Calu3 (cell line): ENCODE measurements at places on chromosomes 2 and 18.

DNA sequence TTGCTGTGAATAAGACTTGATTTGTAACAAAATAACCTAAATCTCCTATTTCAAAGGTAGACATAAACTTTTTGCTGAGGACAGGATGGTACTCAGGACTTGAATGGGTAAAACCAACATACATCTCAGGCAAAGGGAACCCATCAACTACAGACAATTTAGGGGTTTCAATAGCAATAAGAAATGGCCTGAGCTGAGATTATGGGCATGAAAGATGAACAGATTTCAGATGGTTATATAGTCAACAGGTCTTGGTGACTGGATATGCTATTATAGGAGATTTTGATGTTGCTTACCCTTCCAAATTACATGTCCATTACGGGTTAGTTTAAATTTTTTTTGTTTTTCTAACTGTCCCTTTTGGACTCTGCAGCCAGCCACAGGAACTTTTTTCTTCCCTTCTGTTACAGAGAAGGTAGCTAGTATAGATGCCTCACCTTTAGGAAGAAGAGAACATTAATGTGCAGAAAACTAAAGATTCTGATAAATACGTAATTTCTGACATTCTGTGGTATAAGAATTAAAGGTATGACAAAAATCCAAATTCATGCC, 4.6 kb downstream of the RPS27A start:
- no peak for DNase-seq

GRCh38 chr2:229714736-229715541, 584 bp upstream of the DNER start:
- DNase-seq = peak; percentile 63

- no peak for DNase-seq
These were observed 175.7 kb upstream of the HAAO start for GRCh38 chr2:42967959-42968674.

DNA sequence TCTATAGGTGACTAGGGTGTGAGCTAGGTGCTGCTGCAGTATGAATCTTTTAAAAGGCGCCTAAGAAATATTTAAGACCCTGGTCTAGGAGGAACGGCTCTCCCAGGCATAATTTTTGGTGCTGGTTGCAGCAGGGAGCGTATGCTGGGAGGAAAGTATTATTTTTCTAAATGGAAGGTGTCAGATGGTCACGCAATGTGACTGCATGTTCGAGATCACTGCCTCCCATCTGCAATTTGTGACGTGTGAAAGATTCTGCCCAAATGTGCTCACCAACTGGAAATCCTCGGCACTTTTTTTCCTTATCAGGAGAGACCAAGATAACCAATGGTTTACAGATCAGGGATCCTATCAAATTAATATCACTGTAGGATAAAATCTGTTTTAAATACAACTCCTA, 95.6 kb upstream of the KLHL14 start:
- DNase-seq = no peak

DNA sequence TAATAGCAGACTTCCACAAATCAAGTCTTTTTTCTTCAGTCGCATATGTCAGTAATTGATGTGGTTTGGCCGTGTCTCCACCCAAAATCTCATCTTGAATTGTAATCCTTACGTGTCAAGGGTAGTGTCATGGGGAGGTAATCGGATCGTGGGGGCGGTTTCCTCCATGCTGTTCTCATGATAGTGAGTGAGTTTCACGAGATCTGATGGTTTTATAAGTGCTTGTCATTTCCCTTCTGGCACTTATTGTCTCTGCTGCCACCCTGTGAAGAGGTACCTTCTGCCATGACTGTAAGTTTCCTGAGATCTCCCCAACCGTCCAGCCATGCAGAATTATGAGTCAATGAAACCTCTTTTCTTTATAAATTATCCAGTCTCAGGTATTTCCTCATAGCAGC, 478.8 kb downstream of the PTPRM start:
- DNase-seq = no peak

GRCh38 chr2:255195-255594, 8.6 kb downstream of the SH3YL1 start:
- no peak for DNase-seq

GRCh38 chr18:41745166-41746049, 209.6 kb upstream of the PIK3C3 start:
- DNase-seq = peak; percentile 69

GRCh38 chr2:238511614-238511950, 84.9 kb downstream of the ASB1 start:
- no peak for DNase-seq

DNA sequence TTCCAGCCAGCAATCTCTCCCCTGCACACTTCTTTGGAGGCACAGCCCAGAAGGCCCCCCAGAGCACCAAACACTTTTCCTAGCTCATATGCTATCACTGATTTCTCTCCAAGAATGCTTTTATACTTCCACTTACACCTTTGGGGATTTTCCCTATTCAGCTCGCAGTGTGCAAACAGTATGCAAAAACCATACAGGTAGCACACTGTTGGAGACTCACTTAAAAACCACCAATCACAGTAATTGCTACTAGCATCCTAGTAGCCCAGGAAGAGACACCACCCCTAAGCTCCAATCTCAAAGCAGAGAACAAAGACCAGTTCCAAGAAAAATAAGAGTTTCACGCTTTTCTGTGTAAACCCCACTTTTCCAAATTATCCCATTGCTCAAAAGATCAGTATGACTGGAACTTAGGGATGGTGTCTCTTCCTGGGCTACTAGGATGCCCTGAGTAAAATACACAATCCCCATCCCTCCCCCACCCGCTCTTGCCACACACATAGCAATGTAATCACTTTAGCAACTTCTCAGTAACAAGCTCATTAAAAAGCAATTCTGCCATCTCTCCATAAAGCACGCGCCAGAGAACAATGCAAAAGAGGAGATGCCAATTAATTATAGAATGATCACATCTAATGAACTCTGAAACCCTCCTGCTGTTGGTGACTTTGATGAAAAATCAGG, 43.0 kb downstream of the KLF7 start:
- no peak for DNase-seq

DNA sequence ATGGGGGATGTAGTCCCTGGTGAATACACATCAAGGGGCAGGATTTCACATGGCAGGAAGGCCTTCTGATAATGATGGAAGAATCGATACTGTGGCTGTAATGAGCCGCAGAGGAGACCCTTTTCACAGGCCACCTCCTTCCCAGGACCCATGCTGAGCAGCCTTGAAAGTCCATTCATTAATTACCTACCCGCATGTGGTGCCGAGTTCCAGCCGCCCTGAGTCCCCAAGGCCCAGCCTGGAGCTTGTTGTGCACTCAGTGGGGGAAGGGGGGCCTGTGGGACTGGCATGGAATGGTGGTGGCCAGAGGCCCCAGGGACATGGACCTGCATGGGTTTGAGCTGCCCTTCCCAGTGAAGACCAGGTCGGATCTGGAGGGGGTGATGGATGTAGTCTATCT, 25.5 kb downstream of the ASB18 start:
- DNase-seq = no peak

- no peak for DNase-seq
These were observed 74.1 kb downstream of the ACAA2 start for GRCh38 chr18:49739275-49739674.

GRCh38 chr2:190653931-190654330, 5.0 kb downstream of the NAB1 start:
- DNase-seq = no peak

DNA sequence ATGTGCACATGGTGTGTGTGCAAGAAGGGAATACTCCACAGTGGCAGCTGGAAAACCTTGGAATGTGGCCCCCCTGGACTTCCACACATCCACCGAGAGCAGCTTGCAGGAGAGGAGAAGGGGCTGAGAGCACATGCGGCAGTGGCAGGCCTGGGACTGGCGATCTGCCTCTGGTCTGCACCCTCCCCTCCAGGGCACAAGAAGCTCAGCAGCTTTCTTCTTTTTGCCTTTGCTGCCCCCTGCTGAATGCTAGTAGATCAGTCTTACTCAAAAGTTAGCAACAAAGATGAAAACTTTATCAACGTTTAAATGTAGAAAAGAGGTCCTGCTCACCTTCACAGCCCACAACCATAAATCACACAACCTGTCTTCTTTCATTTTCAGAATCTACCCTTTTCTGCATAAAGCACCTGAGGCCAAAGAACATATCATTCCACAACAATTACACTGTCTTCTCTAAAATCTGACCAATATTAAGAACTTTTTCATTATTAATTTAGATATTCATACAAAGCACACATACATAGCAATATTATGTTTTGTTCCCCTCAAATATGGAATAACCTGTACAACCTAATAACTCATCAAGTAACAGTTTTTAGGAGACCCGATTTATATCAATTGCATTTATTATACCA, 34.6 kb downstream of the TGFBRAP1 start:
- peak; percentile 61 for DNase-seq

- no peak for DNase-seq
These were observed 54.5 kb downstream of the C18orf63 start for GRCh38 chr18:74370115-74370514.

DNA sequence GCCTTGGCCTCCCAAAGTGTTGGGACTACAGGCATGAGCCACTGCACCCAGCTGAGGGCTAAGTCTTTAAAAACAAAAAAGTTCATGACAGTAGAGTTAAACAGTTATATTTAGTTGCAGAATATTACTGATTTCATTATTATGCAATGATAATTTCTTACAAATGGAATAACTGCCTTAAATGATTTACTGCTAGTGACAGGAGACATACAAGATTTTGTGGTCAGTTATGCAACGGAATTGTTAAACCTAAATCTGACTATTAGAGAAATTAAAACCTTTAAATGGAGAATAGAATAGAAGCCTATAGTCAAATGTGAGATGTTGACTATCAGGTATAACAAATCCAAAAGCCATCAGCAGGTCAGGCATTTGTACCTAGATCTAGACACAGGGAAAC, 10.3 kb upstream of the DNAJC10 start:
- no peak for DNase-seq

GRCh38 chr18:13934058-13934457, 18.7 kb upstream of the MC2R start:
- no peak for DNase-seq

- no peak for DNase-seq
These were observed 103.3 kb downstream of the COL6A3 start for GRCh38 chr2:237310515-237311114.

GRCh38 chr2:230000118-230000841, 68.4 kb downstream of the SLC16A14 start:
- DNase-seq = no peak

DNA sequence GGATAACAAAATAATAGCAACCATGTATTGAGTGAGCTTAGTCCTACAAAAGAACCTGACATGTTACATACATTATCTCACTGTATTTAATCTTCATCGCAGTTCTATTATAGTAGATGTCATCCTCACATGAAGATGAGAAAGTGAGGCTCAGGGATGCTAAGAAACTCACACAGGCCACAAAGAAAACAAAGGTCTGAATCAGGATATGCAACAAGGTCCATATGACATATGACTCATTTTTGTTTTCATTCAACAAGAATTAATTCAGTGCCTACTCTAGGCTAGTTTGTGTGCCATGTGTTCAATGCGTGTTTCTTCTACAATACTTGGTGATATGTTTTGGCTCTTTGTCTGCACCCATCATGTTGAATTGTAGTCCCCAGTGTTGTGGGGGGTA, 219.7 kb upstream of the EPHA4 start:
- no peak for DNase-seq

GRCh38 chr2:44954447-44954888, 13.0 kb downstream of the SIX3 start:
- DNase-seq = no peak

GRCh38 chr2:197184959-197185586, 125.5 kb downstream of the ANKRD44 start:
- DNase-seq = no peak

DNA sequence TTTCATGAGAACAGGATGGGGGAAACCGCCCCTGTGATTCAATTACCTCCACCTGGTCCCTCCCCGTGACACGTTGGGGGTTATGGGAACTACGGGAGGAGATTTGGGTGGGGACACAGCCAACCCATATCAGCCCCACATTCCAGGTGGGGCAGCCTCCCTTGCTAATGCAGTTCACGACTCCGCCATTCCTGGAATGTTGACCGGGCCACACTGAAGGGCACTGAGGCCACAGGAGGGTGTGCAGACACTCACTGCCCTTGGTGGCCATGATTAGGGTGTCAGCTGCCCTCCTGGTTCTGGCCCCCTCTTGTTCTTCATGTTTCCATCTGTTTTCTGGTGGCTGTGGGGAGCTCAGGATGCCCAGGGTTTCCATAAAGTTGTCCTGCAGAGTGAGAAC, 176.3 kb downstream of the TWIST2 start:
- DNase-seq = no peak
